ENCODE measurements at places on chromosomes 11 and 22.

GRCh38 chr11:1782031-1782590, 18.4 kb upstream of the CTSD start:
- no peak for DNase-seq

GRCh38 chr11:122173587-122173986, 57.6 kb upstream of the BLID start:
- DNase-seq = no peak

GRCh38 chr22:39997939-39998726, 3.4 kb downstream of the FAM83F start:
- DNase-seq = no peak

DNA sequence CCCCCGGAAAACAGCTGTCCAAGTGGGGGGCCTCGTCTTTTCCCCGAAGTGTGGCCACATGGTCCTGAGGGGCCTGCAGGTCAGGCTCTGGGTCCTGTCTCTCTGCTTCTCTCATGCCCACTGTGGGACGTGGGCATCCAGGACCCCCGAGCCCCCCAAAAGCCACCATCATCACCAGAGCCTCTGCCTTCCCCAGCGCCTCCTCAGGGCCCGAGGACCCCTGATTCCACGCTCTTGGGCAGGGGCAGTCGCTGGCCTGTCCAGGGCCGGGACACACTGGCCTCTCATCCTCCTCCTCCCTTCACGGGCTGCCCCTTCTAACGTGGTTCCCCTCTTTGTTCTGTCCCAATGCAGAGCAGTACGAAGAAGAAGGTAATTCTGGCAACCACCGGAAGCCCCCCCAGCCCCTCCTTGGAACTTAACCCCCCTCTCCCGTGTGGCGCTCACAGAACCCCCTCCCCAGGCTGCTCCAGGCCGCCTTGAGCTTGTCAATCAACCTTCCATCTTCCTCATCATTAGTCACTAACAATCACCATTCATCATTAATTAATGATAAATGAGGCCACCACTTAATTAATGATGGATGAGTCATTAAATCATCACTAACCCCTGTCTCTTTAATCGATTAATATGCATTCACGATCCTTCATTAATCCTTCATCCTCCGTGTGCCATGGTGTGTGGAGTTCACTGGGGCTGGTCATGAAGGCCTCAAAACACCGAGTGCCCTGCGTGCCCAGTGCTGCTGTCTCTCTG, 3.9 kb downstream of the TNNT3 start:
- no peak for DNase-seq

DNA sequence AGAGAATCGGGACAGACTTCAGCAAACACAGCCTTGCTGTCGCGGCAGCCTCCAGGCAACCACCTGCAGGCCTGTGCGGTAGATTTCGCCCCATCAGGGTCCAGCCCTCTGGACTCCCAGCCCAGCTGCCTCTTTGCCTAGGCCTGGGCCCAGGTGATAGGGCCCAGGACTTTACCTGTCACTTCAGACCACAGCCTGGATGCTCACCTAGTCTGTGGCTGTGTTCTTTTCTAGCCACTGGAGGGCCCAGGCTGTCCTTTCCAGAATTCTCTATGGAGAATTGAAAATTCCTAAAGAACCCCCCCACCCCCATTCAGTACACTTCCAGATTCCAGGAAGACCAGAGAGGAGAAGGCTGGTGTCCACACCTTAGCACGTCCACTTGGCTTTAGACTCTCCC, 30.6 kb upstream of the RAB1B start:
- no peak for DNase-seq

GRCh38 chr11:124983674-124984511, 29.9 kb downstream of the CCDC15 start:
- no peak for DNase-seq

- DNase-seq = no peak
These were observed 26.9 kb downstream of the RASD2 start for GRCh38 chr22:35567351-35568141.

- DNase-seq = no peak
These were observed 108.4 kb upstream of the SLC22A12 start for GRCh38 chr11:64482588-64482987.
